ENCODE measurements at places on chromosomes 4 and X.

- no peak for DNase-seq
These were observed 22.6 kb upstream of the STBD1 start for GRCh38 chr4:76283900-76284299.

GRCh38 chrX:131477498-131477897 is 66.4 kb upstream of the OR13H1 start:
- no peak for DNase-seq

GRCh38 chr4:76374798-76375197 is 46.1 kb downstream of the CCDC158 start:
- no peak for DNase-seq

DNA sequence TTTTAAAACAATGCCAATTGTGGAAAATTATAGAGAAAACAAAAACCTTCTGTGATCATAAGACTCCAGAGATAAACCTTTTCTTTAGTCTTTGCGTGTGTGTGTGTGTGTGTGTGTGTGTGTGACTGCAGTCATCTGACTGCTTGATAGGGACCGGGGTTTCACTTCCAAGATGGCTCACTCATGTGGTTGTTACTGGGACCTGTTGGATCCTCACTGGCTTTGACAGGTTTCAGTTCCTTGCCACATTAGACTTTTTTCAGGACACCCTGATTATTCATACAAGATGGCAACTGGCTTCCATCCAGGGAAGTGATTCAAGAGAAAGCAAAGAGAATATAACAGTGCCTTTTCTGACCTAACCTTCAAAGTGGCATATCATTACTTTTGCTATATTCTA is 21.9 kb upstream of the MAD2L1 start:
- DNase-seq: no peak

DNA sequence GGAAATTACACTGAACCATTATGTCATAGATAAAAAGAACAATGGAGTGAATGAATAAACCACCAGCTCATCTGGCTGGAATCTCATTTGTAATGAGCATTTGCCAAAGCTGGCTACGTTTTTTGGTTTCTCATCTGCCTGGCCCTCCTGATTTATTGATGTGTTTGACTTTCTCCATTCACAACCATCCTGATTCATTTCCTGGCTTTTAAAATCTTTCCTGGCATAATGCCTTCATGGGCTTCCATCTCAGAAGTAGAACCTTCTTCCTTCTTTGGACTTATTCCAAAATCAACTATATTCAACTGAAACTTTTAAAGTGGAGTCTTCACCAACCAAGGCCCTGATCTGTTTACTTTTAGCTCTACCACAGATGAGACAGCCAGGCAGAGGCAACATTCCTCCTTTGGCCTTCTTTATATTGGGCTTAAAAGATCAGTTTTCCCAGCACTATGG is 36.0 kb upstream of the ARSJ start:
- no peak for DNase-seq

DNA sequence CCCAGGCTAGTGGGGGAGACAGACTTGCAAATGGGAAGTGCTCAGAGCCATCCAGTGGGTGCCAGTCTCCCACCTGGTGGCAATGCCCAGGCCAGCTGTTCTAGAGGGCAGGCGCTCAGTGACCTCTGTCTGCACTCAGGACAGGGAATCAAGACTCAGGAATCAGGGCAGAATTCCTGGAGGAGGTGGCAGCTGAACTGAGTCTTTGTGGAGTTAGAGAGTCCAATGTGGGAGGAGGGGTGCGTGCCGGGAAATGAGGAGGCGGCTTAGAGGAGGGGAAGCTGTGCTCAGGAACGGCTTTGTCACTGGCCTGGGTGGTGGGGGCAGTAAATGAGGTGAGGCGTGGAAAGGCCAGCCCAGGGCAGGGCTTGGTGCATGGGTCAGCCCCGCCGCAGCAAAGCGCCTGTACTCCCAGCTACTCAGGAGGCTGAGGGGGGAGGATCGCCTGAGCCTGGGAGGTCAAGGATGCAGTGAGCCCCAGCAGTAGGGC is 31.3 kb upstream of the SORCS2 start:
- no peak for DNase-seq

DNA sequence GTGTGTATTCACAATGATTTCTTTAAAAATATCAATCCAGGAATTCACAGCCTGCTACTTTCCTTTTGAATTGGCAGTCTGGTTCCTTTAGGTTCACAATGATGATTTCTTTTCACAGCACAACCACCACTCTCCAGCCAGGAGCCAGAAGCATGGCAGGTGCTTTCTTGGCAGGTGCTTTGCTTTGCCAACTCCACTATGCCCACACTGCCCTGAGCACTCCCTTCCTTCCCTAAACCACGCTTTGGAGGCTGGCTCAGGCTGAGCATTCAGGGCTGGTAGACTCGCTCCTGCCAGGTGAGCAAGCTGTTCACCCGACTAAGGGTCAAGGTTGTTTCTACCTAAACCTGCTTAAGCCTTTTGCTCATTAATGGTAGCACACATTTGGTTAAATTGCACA is 184.5 kb downstream of the SH3KBP1 start:
- no peak for DNase-seq

DNA sequence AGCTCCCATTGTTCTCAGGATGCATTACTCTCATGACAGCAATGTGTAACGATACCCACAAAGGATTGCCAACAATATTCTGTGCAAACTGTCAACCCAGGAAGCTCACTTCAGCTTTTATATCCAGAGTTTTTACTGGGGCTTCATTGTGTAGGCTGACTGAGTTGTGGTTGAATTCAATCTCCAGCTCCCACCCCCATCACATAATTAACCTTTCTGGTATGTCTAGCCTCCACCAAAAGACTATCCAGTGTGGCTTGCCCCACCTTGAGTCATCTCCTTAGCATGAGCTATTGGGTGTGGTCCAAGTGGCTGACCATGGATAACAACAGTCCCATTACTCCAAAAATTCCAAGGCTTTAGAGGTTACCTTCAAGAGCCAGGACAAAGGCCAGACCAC is 17.7 kb upstream of the TAB3 start:
- no peak for DNase-seq

DNA sequence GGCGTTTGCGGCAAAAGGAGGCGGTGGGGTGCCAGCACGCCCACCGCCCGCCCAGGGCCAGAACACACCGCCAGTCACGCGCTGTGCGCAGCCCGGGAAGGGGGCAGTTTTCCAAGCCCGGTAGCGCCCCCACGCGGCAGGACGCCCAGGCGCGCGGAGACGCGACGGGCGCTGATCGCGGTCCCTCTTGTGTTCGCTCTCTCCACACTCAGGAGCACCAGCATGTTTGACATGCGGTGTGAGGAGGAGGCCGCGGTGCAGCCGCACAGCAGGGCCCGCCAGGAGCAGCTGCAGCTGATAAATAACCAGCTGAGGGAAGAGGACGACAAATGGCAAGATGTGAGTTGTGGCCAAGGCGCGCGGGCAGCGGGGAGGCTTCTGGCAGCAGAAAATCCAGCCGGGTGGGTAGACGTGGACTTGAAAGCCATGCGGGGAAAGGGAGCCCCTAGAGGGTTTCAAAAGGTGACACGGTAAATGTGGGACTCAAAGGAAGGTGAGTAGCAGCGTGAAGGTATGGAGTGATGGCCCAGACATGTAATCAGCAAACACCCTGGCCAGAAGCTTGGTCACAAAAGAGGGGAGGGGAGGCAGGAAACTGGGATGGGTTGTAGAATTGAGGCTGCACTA is 104.1 kb downstream of the PHOX2B start:
- DNase-seq: no peak

GRCh38 chrX:54246866-54247265 is 63.8 kb upstream of the FAM120C start:
- no peak for DNase-seq

GRCh38 chr4:8506373-8507195 is 66.0 kb downstream of the TRMT44 start:
- no peak for DNase-seq

- no peak for DNase-seq
These were observed 111.5 kb downstream of the GNL3L start for GRCh38 chrX:54641530-54641929.

GRCh38 chr4:7206911-7207567 is 14.7 kb downstream of the SORCS2 start:
- no peak for DNase-seq

- no peak for DNase-seq
These were observed 46.9 kb upstream of the HSD17B10 start for GRCh38 chrX:53481093-53481492.

Measured in GM19239 (cell line).